CD4-positive, alpha-beta T cell treated with Interleukin-2 at 100 ng/mL for 4 hours (primary cell): ENCODE measurements at places on chromosomes 3 and 15.

GRCh38 chr3:125552401-125552800 is 32.4 kb upstream of the SNX4 start:
- DNase-seq = no peak

DNA sequence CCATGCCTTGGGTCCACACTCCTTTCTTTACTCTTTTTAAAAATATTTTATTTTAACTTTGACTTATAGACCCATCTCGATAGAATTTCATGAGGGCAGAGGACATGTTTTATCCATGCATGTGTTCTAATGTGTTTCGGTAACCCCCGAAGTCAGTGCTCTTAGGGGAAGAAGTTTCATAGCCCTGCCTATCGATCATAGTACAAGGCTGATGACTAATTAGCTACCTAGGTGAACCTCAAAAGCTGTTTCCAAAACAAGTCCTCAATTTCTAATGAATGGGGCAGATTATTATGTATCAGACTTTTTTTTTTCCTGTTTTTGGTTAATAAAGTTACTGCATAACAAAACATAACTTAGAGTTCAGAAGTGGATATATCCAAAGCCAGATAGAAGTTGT is 82.0 kb downstream of the MBNL1 start:
- peak; percentile 43 for DNase-seq

DNA sequence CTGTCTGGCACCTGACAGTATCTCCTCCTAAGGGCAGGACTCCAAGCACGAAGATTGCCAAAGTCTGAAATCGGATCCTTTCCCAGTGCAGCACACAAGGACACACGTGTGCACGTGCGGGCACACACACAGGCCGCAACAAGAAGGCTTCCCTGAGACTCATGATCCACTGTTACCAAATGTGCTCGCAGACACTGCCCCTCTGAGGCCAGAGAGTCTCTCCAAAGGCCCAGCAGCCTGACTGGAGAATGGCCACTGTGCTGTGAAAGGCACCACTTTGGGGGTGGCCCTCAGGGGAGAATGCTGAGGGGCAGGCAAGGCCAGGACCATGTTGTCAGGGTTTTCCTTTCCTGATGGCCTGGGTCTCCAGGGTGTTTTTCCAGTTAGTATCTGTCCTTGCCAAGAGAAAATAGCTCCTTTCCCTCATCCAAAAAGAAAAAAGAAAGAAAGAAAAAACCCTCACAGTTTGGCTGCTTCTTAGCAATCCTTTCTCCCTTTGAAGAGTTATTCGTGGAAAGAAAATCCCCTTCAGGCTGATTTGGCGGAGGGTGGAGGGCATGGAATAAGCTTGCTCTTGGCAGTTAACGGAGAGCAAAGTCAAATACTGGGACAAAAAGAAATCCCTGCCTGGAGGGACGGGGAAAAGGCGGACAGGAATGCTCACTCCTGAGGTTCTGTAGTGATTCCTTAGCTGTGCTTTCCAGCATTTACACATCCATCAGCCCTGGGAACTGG is 112.2 kb upstream of the ETV5 start:
- DNase-seq = no peak

DNA sequence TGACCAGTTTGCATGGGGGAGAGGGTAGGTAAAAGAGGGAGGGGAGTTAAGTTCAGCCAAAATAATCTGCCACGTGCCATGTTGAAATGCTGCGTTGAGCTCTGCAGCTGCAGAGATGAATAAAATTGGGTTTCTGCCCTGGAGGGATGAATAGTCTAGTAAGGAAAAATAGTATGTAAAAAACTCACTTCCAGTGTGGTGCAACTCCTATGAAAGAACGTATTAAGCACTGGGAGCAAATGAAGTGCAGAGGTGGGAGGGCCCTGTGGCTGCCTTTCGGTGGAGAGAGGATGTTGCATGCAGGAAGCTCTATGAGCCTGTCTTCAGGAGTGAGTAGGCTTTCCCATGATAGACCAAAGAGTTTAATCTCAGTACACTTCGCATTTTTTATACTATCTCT is 8.6 kb downstream of the CEP63 start:
- no peak for DNase-seq
